MG63 (cell line): ENCODE measurements at places on chromosomes 16 and 17.
A peak's percentile ranks its signal among the peaks of the same experiment; 100 is the strongest.

- DNase-seq = no peak
Measured at GRCh38 chr17:38613981-38614779, 8.4 kb upstream of the SRCIN1 start.

DNA sequence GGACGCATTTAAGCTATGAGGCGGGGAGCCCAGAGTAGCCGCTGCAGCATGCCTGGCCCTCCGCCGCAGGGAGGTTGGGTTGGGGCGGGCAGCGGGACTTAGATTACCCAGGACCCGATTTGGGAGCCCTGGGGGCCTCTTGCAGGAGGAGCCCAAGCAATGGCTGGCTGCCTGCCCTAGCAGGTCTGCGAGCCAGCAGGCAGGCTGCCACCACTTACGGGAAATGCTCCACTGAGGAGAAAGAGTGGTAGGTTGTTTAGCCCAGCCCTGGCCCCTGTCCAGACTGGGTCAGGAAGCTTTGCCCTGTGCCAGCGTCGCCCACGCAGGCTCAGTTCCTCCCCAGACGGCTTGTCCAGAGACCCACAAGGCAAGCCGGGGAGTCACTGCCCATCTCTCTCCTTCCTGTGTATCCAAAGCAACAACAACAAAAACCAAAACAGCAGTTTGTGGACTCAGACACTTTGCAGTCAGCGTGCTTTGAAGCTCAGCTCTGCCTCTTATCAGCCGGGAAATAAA lies 10.3 kb upstream of the TVP23A start:
- DNase-seq = peak; percentile 100

DNA sequence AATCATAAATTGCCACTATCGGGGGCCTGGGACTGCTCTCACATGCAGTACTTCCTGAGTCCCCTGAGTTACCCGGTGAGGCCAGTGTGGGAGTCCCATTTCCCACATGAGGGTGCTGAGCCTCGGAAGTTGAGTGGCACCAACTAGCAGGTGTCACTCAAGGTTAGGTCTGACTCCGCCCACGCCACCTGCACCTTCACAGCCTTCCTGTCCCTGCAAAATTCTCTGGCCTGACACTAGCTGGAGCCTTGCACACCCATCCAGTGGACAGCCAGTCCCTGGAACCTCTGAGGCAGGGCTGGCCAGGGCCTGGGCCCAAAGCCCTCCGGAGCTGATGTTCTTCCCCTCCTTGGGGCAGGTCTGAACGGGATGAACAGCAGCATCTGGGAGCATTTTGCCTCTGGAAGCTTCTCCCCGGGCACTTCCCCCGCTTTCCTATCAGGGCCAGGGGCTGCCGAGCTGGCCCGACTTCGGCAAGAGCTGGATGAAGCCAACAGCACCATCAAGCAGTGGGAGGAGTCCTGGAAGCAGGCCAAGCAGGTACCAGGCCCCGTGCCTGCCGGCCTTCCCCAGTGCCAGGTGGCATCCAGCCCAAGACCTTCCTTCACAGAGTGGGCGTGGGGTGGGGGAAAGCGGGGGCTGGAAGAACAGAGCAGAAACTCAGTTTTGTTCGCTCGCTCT lies 21.9 kb downstream of the UNC13D start:
- DNase-seq = no peak

DNA sequence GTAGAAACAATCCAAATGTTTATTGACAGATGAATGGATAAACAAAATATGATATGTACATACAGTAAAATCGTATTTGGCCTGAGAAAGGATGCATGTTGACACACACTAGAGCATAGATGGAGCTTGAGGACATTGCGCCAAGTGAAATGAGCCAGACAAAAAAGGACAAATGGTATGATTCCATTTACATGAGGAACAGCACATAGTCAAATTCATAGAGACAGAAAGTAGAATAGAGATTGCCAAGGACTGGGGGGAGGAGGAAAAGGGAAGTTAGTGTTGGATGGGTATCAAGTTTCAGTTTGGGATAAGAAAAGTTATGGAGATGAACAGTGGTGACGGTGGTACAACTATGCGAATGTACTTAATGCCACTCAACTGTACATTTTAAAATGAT lies 47.9 kb downstream of the COPRS start:
- DNase-seq = peak; percentile 17

- peak; percentile 79 for DNase-seq
Measured at GRCh38 chr17:2215616-2216364, 87.8 kb downstream of the SMG6 start.

DNA sequence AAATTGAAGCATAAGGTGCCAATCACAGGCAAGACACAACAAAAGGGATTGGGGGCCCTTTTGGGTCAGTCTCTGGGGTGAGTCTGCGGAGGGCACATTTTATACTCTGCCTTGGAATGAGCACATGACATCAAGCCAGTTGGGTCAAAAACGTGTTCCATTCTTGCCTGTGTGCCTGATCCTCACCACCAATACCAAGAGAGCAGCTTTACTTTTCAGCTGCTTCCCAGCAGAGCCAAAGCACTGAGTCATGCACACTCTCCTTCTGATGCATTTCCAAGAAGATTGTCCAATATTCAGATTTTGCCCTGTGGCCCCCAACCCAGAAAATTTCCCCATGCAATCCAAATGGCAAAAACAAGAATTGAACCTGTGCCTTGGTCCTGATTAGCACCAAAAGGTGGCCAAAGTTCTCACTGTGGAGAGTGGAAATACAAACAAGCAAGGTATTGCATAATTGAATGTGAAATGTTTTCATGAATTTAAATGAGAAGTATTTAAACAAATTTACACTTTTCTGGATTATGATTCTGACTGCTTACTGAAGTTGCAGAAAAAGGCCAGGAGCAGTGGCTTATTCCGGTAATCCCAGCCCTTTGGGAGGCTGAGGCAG lies 217.8 kb upstream of the SOX9 start:
- no peak for DNase-seq

- no peak for DNase-seq
Measured at GRCh38 chr16:17453364-17454038, 17.3 kb downstream of the XYLT1 start.
